Natural killer cell (primary cell): ENCODE measurements at places on chromosomes 7 and 10. TPM values are rescaled to one million over a fixed set of nuclear protein-coding genes. Genes with fewer than 3 reads are reported as not detected.
A peak's percentile ranks its signal among the peaks of the same experiment; 100 is the strongest.

DNA sequence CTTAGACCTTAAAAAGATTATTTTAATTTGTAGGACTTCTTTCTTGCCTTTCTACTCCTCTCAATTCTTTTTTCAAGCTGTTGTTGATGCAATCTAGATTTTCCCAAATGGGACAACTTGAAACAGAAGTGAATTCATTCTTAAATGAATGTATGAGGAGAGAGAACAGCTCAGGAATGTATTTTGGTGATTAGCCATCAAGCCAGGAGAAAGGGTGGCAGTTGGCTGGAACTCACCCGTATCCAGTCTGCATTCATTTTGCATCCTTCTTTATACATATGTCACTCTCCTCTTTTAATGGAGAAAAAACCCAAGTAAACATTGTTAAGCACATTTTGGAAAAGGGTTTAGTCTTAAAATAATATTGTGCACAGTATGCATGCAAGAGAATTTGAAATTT lies 251.3 kb downstream of the REEP3 start:
- no peak for DNase-seq

DNA sequence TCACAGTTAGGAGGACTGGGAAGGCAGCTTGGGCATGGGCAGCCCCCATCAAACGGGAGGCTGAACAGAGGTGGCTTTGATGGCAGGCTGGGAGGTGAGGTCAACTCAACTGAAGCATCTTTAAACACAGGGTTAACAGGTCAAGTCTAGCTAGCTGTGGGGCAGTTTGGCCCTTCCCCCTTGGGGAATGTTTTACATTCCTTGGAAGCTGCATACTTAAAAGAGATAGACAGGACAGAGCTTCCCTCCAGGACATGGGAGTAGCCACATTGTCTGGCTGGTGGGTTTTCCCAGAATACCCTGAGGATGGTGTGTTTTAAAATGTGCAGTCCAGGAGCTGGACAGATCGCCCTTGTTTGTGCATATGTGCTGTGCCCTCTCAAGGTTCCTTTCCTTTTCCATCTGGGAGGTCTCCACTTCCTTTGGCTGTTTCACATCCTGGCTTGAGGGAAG lies 6.8 kb upstream of the RASSF4 start:
- no peak for DNase-seq

The GHRHR gene
- total RNA-seq: not detected

- DNase-seq: no peak
Observed at GRCh38 chr7:138585283-138585993, 115.7 kb downstream of the SVOPL start.

DNA sequence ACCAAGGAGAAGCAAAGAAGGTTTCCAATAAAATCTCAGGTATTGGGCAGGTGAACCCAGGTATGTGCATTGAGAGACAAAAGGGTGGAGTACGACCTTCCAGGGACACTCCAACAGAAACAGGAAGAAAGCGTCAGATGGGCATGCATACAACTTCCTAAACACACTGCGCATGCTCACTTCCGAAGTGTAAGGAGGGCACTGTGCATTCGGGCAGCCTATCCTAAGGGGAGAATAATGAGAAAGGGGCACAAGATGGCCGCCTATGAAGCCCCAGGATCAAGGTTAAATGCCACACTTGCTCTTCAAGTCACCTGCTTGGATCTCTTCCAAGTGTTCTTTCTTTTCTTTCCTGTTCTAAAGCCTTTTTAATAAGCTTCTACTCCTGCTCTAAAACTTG lies 39.4 kb upstream of the PRSS1 start:
- peak; percentile 50 for DNase-seq

The ZNF503 gene
- 1.2 TPM for total RNA-seq

The ZCCHC24 gene
- 3.6 TPM for total RNA-seq

The H2BK1 gene
- not detected for total RNA-seq

GRCh38 chr10:126407831-126408230 lies 19.6 kb upstream of the ADAM12 start:
- DNase-seq: no peak

GRCh38 chr10:14751014-14751896 lies 23.4 kb downstream of the FAM107B start:
- no peak for DNase-seq

GRCh38 chr10:76991621-76992020 lies 646.0 kb downstream of the KCNMA1 start:
- no peak for DNase-seq

GRCh38 chr10:112461029-112461887 lies 14.2 kb downstream of the VTI1A start:
- no peak for DNase-seq

GRCh38 chr7:88314061-88314491 lies 7.4 kb upstream of the STEAP4 start:
- DNase-seq: no peak

GRCh38 chr7:141198194-141198958 lies 124.5 kb downstream of the TMEM178B start:
- DNase-seq: no peak

The RBP4 gene
- total RNA-seq: not detected

The POLR2J3 gene
- total RNA-seq: 120 TPM

The MMD2 gene
- not detected for total RNA-seq

The MYOF gene
- 2.9 TPM for total RNA-seq
